ENCODE measurements at places on chromosomes 12 and 14.

DNA sequence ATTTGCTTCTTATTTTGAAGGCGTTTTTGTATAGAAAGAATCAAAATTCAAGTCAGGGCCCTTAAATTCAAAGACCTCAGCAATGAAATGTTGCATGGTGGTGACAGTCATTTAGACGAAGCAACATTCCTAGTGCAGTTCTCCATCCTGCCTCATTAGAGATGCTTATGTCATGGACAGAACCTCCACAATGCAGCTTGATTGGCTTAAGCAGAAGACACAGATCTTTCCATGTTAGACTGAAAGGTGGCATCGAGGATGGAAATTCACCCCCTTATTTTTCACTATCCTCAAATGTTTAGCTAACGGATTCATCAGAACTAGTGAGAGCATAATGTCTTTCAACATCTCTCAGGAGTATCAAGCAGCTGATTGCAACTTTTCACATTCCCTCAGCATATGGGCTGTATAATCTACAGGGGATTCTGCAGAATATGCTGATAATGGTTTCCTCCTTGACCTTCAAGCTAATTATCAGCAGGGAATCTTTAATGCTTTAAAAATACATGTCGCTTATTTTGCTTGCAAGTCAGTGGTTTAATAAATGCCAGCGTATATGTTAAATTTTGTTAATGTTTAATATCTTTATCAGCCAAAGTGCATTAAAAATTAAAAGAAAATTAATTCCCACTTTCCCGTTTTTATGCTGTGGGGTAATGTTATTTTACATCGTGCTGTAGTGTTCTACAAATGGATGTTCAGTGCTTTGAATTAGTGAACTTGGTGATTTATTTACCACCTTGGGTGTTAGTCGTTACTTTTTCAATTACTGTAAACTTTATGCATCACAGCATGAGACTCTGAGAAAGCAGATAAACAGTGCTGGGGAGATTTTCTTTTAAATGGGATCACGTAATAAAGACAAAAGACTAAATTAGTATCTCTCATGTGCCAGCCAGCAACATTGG, 12.8 kb upstream of the NRDE2 start:
- no peak for DNase-seq

DNA sequence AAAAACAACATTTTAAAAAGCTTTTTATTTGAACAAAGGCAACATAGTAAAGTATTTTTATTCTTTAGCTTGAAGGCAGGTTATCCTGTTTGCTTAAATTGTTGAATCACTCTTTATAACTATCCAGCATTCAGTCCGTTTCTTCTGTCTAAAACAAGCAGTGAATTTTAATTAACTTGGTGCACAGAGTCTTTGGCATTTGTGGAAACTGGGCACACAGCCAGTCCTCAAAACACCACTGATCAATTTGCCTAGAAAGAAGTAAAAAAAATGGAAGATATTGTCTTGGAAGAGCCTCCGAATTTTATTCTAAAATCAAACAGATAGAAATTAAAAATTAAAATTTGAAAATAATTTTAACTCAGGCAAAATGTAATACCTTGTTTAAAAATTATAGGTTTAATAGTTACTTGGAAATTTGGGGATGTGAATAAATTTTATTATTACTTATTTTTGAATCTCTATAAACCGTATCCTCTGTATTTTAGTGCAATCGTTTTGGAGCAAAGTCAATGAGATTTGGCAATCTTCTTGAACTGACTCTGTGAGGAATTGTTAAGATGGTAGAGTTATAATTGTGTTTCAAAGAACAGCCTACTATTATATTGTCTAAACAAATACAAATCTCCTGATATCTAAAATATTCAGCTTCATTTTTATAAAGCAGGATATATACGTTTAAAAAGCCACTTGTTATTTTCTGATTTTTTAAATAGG, 927.0 kb downstream of the SLC16A7 start:
- DNase-seq, result no peak

- DNase-seq, result no peak
Measured at GRCh38 chr14:66476964-66477363, 9.2 kb upstream of the CCDC196 start.

DNA sequence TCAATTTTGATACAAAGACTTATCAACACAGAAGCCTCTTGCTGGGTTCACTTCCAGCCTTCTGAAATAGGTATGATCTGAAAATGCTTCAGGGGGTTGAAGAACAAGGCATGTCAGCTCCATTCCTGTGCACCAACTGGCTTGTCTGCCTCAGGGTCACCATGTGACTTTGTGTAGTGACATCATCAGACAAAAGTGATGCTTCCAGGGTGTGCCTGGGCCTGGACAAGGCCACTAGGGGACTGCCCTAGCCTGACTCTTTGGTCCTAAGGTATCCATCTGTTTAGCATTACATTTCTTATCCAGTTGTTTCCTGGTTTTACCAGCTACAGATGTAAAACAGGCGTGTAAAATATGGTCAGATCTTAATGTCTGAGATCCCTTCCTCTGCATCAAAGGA, 155.6 kb downstream of the CAND1 start:
- no peak for DNase-seq

DNA sequence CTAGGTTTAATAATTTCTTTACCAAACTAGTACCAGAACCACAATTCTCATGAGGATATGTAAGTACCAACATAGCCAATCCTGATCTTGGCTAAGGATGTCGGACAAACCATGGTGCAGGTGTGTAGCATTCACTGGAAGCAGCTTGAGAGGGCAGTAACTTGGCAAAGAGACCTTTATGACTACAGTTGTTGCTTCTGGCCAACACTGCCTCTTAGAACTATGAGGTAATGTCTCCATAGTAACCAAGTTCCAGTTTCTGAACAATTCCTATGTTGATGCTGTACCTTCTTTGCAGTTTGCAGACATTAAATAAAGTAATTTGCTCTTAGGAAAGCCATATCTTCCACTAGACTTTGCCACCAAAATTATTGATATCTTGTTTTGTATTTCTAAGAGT, at the start of gene LMNTD1:
Gene LMNTD1, minus strand, starts transcription at position 186 of the 400 bp plus-strand sequence. CDS start 324 bp downstream, outside the sequence.
- no peak for DNase-seq

Measured in activated CD8-positive, alpha-beta memory T cell treated with anti-CD3 and anti-CD28 coated beads, Interleukin-2, amount 50 U/mL, for 48 hours (primary cell).